ENCODE measurements at places on chromosomes 5 and 9. TPM values are rescaled to one million over a fixed set of nuclear protein-coding genes. Genes with fewer than 3 reads are reported as not detected.

DNA sequence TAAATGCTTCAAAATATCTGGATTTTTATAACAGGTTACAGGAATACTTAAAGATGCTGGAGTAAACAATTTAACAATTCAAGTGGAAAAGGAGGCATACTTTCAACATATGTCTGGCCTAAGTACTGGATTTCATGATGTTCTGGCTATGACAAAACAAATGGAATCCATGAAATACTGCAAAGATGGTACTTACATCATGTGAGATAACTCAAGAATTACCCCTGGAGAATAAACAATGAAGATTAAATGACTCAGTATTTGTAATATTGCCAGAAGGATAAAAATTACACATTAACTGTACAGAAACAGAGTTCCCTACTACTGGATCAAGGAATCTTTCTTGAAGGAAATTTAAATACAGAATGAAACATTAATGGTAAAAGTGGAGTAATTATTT is 35.6 kb downstream of the SLC30A5 start:
- no peak for DNase-seq
- H3K27ac ChIP-seq: no peak overlapping the region
- no peaks in the 10 kb centered on the region for H3K27me3 ChIP-seq
- H3K4me1 ChIP-seq: no peaks in the 10 kb centered on the region
- H3K4me3 ChIP-seq: no peak overlapping the region

DNA sequence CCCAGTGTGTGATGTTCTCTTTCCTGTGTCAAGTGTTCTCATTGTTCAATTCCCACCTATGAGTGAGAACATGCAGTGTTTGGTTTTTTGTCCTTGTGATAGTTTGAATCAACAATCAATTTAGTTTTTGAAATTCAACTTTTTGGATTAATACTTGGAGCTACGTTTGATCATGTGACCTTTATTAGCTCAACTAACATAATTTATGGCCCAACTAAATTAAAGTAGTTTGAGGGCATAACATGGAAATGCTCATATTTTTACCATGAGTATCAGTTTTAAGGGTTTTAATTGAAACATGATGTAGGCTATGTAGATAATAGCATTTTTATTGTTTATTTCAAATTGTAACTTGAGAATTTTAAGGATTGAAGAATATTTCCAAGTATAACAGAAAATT is 168.0 kb downstream of the CCDC171 start:
- DNase-seq: no peak
- H3K27me3 ChIP-seq: no peaks in the 10 kb centered on the region
- no peak overlapping the region for H3K27ac ChIP-seq
- H3K4me1 ChIP-seq: no peaks in the 10 kb centered on the region
- no peaks in the 10 kb centered on the region for H3K36me3 ChIP-seq

- no peaks in the 10 kb centered on the region for H3K4me1 ChIP-seq
- H3K27me3 ChIP-seq: no peaks in the 10 kb centered on the region
- H3K36me3 ChIP-seq: no peaks in the 10 kb centered on the region
These were observed 563.9 kb downstream of the BNC2 start for GRCh38 chr9:16306586-16306985.

CKMT2 gene
- total RNA-seq: not detected

SPINK1 gene
- not detected for total RNA-seq

GRCh38 chr9:77016121-77016525 is 3.3 kb upstream of the FOXB2 start:
- H3K4me1 ChIP-seq: peaks cover 30% of the 10 kb centered on the region
- no peak overlapping the region for H3K27ac ChIP-seq
- H3K27me3 ChIP-seq: peaks cover 2% of the 10 kb centered on the region
- no peak overlapping the region for H3K4me3 ChIP-seq

DNA sequence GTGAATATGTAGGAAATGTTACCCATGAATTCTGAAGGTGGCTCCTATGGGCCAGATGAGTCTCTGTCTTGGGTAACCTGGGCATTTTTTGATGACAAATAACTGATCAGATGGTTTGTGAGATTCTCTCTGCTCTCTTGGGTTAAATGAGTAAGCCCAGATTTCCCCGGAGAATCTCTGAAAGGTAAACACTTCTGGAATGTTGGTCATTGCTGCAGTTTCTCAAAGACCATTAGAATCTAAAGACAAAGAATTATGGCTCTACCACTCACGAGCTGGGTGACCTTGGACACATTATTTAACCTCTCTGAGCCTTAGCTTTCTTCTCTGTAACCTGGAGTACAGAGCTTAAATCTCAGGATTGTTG is 191.2 kb downstream of the DAB2IP start:
- no peaks in the 10 kb centered on the region for H3K36me3 ChIP-seq
- no peak overlapping the region for H3K27ac ChIP-seq
- H3K4me1 ChIP-seq: no peaks in the 10 kb centered on the region
- no peak for DNase-seq
- no peaks in the 10 kb centered on the region for H3K27me3 ChIP-seq

DNA sequence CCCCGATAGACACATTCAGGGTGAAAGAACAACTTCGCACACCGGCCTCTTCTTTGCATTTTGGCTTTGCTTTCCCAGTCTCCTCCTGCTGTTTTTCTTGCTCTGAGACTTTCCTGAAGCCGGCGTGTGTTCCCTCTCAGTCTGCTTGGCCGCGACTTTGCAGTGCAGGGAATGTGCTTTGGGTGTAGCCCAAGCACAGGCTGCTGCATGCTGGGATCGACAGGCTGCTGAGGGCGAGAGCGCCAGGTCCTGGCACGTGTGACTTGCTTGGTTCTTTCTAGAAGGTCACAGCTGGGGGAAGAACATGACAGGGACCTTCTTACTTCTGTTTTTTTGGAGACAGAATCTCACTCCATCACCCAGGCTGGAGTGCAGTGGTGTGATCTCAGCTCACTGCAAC is 40.6 kb downstream of the TENT4A start:
- H3K27me3 ChIP-seq: no peaks in the 10 kb centered on the region
- DNase-seq: no peak
- H3K4me3 ChIP-seq: no peak overlapping the region
- H3K27ac ChIP-seq: no peak overlapping the region

DNA sequence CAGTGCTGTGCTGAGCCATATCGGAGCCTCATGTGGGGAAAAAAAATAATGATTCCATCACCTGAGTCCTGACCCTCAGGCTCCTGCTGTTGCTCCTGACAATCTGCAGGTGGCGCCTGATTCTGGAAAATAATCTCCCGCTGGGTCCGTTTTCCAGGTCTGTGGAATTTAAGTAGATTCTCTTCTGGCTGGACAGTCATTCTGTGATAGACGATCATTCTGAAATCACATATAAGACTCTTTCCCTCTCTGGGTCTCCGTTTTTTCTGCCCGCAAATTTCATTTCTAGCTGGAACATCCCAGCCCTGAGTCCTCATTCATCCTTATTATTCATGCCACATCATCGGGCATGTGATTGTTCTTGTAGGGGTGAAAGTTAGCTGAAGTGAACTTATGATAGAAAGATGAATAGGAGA is 22.1 kb upstream of the STXBP1 start:
- peaks cover 24% of the 10 kb centered on the region for H3K27me3 ChIP-seq
- H3K4me3 ChIP-seq: no peak overlapping the region
- H3K4me1 ChIP-seq: no peaks in the 10 kb centered on the region
- H3K27ac ChIP-seq: no peak overlapping the region
- no peaks in the 10 kb centered on the region for H3K36me3 ChIP-seq

GRCh38 chr9:96342571-96343245 is 40.7 kb upstream of the HSD17B3 start:
- H3K36me3 ChIP-seq: no peaks in the 10 kb centered on the region
- H3K27ac ChIP-seq: no peak overlapping the region
- no peaks in the 10 kb centered on the region for H3K4me1 ChIP-seq

DNA sequence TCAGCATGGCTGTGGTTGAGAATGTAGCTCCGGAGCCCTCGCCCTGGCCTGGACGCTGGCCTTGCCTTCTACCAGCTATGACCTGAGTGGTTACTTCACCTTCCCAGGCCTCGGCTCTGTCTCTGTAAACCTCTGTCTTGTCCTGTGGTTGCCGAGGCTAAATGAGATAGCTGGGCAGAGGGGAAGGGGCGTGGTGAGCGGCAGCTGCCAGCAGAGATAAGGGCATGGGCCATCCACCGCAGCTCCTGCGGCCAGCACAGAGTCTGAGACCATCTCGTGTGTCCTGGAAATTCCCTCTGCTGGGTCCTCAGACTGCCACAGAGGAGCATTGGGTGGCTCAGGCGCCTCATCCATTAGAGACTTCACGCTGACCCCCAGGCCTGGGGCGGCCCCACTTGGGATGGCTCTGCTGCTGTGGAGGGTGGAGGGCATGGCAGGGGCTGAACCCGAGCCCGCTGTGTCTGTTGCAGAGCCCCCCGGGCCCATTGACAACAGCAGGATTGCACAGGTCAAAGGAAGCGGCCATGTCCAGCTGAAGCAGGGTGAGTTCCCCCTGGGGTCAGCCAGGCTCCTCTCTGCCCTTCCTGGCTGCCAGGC is 43.9 kb downstream of the USP20 start:
- peaks cover 7% of the 10 kb centered on the region for H3K4me1 ChIP-seq
- no peak overlapping the region for H3K4me3 ChIP-seq
- no peaks in the 10 kb centered on the region for H3K36me3 ChIP-seq
- no peak for DNase-seq

KIF12 gene
- total RNA-seq: not detected

NUTM2G gene
- not detected for total RNA-seq

DNA sequence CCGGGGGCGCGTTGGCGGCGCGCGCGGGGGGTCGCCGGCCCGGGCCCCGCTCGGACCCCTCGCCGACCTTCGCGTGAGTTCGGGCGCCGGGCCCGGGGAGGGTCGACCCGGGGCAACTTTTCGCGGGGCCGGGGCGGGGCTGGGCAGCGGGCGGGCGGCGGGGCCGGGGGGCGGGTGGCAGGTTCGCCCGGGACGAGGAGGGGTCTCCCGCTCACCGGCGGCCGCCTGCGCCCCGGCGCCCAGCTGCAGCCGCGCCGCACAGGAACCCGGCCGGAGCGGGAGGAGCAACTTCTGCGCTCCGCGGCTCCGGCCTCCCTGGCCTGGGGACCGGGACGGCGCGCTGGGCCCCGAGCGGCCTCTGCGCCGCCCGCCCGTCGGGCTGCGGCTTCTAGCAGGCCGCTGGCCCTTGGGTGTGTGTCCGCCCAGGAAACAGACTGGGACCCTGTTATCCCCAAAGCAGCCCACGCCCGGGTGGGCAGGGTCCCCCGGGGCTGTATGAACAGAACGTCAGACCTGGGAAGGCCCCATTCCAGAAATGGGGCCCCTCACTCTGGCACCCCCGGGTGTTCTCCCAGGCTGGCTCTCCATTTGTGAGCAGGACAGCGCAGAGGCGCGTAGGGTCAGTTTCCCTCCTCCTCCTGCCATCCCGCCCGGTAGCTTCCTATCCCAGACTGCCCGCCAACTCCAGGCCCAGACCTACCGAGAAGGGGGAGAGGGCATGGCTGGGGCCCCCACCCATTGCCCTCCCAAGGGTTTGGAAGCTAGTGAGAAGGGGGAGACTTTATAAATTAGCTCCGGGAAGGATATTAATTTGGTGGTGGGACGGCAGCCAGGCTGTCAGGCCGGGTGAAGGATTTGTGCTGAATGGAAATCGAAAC is 708 bp downstream of the RXRA start:
- peak; percentile 48 for DNase-seq
- H3K4me1 ChIP-seq: peaks cover 20% of the 10 kb centered on the region
- H3K36me3 ChIP-seq: no peaks in the 10 kb centered on the region
- H3K27ac ChIP-seq: no peak overlapping the region

- H3K27ac ChIP-seq: no peak overlapping the region
- H3K27me3 ChIP-seq: no peaks in the 10 kb centered on the region
- no peak for DNase-seq
- H3K36me3 ChIP-seq: no peaks in the 10 kb centered on the region
These were observed 329.9 kb upstream of the ITGA1 start for GRCh38 chr5:52457810-52458209.

RASEF gene
- not detected for total RNA-seq

DNA sequence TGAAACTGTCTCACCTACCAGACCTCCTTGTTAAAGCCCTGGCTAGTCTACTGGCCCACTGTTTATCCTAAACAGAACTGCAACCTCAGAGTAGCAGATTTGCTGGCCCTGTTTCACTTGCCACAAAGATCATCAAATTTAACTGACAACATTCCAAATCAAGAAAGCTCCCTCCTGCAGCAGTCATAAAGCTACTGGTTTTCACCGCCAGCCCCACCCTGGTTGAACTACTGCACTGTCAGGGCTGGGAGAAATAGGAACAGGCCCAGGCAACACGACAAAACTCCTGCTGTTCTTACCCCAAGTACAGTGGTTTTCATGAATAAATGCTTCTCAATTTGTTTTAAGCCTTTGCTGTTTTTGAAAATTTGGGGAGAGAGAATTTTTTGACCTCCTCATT is 63.0 kb downstream of the NR6A1 start:
- no peak overlapping the region for H3K27ac ChIP-seq
- H3K4me3 ChIP-seq: no peak overlapping the region
- no peaks in the 10 kb centered on the region for H3K27me3 ChIP-seq
- peaks cover 2% of the 10 kb centered on the region for H3K4me1 ChIP-seq
- H3K36me3 ChIP-seq: no peaks in the 10 kb centered on the region

- peaks cover 57% of the 10 kb centered on the region for H3K4me1 ChIP-seq
- DNase-seq: peak; percentile 61
- H3K27ac ChIP-seq: peak overlapping the region; percentile 66
- no peaks in the 10 kb centered on the region for H3K36me3 ChIP-seq
These were observed 59.0 kb downstream of the USP20 start for GRCh38 chr9:129894120-129894823.

HTR4 gene
- total RNA-seq: not detected

DNA sequence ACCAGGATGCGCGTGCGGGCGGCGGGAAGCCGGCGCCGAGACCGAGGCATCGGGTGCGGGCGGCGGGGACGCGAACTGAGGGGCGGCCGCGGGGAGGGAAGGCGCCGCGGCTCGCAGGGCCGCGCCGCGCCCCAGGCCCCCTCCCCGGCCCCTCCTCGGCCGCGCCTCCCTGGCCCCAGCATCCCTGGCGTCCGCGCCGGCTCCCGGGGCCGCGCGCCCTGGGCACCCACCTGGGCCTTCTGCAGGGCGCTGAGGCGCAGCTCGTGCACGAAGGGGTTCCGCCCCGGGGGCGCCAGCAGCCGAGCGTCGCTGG is 324 bp downstream of the LPCAT1 start:
- peak overlapping the region; percentile 5 for H3K27ac ChIP-seq
- H3K4me3 ChIP-seq: peak overlapping the region; percentile 74
- no peak for DNase-seq
- H3K27me3 ChIP-seq: no peaks in the 10 kb centered on the region
- H3K36me3 ChIP-seq: peaks cover 24% of the 10 kb centered on the region

DNA sequence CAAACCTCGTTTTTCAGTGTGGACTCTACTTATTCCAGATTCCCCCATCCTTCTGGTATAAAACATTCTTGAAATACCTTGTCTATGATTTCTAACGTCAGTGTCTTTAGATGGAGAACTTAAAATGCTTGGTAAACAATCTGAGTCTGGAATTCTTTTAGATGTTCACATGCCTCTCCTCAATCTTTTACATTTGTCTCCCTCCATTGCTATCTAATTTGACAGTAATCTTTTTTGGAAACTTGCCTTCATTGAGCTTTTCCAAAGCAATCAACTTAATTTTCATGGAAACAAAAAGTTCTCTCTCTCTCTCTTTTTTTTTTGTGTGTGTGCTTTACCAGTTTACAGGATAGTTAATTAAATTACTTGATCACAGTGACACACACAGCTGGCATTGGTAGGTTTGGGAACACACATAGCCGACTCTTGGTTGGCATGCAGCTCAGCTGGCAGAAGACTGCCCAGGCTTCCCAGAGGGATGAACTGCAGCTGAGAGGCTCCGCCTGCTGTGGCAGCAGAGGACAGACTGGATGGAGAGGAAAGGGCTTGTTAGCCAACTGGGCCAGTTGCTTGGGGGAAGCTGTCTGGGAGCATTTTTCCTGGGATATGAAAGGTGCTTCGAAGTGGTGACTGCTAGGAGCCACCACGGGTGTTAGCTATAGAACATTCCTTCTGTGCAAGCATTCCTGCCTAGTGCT is 271.3 kb downstream of the ZSWIM6 start:
- H3K4me1 ChIP-seq: no peaks in the 10 kb centered on the region
- DNase-seq: no peak
- H3K36me3 ChIP-seq: no peaks in the 10 kb centered on the region
- H3K27me3 ChIP-seq: peaks cover 3% of the 10 kb centered on the region
- no peak overlapping the region for H3K4me3 ChIP-seq

All from B cell (primary cell).